Cerebellar cortex (tissue), 1 donor: ENCODE measurements at places on chromosomes 3 and 15.
A peak's percentile ranks its signal among the peaks of the same experiment; 100 is the strongest.

DNA sequence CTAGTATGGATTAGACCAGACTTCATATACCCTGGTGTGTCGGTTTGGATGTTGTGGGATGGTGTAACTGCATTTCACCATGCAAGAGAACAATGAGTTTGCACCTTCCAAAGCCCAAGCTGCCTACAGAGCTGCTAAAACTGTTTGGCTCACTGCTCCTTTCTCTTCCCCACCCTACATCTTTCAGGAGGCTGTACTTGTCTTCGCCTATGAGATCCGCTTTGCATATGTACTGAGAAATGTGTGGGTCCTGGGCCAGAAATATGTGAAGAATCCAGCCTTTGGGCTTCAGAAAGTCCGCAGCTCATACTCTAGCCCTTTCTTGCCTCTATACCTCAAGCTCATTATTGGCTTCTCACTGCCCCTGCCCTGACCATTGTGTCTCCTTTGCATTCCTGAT, 1060.0 kb downstream of the NTRK3 start:
- no peak for DNase-seq

DNA sequence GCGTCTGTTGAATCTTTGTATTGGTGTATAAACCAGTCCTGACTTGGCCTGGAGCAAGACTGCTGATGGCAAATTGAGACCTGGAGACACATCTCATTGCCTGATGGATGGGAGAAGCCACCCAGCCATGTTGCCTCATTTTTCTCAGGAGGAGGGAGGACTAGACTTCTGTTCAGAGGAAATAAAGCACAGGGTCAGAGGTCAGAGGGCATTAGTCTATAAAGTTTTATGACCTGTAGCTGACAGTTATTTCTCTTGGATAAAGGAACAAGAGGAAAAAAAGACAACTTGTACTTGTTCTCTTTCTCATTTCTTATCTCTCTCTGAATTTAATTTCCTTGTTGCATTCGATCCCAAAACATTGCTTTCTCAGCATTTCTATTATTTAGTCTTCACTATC, 775.9 kb downstream of the SQOR start:
- no peak for DNase-seq

GRCh38 chr3:133246119-133246518, 153.7 kb upstream of the BFSP2 start:
- no peak for DNase-seq

DNA sequence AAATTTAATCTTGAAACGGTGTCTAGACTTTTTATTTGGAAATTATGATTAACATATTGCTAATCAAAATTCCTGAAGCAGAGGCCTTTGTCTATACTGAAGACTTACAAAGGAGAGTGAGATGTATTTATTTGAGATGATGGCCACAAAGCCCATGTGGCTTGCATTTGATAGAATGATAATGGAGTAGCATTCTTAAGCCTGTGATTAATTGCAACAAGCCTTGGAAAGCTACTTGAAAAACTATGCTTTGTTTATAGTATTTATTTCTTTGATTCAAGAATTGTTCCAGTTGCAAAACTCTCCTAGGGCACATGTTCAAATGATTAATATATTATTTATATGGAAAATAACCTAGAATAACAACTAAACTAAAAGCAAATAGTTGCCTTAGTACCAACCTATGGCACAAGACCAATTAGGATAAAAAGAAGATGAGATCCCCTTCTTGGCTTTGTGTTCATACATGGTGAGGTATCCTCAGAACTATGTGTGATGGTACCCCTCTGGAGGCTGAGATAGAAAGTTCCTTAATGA, 244.1 kb upstream of the TBL1XR1 start:
- DNase-seq, result no peak

DNA sequence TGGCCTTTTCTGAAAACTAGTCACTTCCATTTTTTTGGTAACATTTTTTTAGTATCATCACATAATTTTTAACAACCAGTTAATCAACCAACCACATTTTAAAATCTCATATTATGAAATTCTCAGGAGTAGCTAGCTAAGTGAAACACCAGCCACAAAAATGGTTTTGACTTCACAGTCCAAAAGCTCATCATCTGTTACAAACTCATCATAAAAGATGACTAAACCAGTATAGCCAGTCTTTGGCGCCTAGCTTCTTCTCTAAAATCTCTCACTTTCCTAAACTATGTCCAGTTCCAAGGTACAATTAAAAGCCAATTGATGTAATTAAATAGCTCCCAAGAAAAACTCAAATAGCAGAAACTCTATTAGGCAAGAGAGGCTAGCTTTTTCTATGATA, 88.2 kb upstream of the ZNF385D start:
- DNase-seq, result no peak

- peak; percentile 4 for DNase-seq
Observed at GRCh38 chr15:81939604-81940440, 106.0 kb downstream of the MEX3B start.

DNA sequence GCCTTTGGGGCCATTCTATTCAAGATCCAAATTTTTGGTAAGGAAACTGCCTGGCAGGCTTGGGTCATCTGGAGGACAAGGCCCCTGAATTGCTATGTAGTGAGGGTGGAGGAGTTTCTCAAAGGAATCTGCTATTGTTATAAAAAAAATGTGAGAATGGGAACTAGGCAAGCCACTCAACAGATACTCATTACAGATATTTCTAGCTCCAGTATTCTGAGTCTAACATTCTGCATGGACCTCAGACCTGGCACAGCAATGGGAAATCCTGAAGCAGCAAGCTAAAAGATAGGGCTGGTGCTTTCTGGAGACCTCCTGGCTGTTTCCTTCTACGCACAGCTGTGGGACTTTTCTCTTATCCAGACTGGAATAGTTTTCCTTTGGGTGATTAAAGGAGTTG, 430.7 kb upstream of the RBMS3 start:
- no peak for DNase-seq

DNA sequence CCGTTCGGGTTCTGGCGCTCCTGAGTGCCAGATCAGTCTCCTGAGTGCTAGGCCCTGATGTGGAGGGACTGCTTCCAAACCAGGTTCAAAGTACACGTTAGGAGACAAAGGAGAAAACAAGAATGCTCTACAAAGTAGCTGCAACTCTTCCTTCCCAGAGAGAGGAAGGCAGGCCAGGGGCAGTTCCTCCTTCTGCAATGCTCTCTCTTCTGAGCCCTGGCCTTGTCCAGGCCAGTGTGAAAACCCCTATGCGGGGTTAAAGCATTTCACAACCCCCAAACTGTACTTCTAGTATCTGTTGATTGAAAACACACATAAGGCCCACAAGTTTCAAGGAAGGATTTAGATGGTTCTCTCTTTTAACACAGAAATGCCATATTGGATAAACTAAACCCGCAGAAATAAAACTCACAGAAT, 9.7 kb upstream of the CALML4 start:
- no peak for DNase-seq
